Progenitor cell of endocrine pancreas (in vitro differentiated cells): ENCODE measurements at places on chromosomes 6 and 20.

GRCh38 chr6:133353061-133353460, 111.9 kb downstream of the EYA4 start:
- no peak for DNase-seq

DNA sequence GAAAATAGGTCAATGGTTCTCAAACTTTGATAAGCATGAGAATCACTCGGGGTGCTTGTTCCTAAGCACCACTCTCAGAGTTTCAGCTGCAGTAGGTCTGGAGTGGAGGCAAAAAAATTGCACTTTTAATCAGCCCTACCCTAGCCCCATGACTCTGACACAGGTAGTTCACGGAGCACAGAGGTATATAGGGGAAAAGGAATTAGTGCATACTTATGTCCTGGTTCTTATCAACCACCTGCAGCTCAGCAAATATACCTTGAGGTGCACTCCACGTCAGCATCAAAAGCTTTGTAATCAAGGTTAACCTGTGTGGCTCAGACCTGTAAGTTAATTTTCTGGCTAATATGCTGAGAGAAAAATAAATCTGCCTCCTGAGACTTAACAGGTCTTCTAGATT, 138.8 kb upstream of the HMGN3 start:
- no peak for DNase-seq

DNA sequence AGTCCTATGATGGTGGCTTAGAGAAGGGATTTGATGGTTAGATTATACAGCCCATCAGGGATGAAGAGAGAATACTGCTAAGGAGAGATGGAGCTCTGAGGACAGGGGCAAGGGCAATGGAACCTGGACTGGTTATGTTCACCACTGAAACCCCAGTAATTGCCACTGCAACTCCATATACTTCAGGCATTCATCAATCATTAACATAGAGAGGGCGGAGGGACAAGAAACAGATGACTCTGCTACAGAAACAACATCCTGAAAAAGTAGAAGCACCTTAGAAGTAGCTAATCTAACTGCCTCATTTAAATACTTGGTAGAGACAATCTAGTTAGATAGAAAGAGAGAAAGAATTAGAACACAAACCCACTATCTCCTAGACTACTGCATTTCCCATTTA, 89.8 kb downstream of the MDN1 start:
- no peak for DNase-seq

DNA sequence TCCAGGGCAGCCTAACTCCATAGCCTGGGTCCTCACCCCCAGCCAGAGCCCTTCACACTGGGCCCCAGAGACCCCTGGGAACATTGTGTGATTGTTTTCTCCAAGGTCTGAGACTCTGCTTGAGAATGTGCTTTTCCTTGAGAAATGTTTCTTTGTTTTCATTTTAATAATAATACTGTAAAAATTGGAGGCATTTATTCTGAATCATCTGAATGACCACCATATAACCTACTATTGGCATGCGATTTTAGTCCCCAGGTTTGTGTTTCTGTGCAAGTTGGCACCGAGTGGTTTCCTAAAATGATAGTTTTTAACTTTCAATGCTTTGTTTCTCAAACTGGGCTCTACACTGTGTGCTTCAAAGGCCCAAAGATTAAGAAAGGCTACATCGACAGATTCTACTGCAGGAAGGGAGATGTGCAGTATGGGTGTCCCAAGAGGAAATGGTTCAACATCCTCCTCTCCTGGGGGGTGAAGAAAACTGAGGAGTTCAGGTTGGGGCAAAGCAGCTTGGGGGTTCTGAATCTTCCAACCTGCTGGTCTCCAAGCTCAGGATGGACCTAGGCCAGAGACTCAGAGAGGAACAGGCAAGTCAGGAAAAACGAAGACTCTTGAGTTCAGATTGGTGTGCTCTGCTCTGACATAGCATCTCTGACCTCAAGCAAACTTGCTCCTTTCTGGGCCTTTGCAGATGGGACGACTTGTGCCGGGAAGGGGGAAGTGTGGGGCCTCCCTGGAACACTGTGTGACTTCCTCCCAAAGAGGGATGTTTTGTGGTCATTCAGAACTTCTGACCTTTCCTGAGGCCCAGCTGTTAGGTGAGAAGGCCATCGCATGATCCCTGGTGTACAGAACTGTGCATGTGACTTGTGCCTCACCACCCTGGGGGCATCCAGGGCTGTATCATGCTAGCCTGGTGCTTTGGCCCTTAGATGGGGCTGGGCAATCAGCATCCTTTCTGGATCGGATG, 31.0 kb downstream of the DAAM2 start:
- no peak for DNase-seq

- DNase-seq, result no peak
Measured at GRCh38 chr6:148682990-148683389, 63.8 kb upstream of the UST start.

GRCh38 chr6:14259594-14260152, 142.1 kb downstream of the CD83 start:
- no peak for DNase-seq

- no peak for DNase-seq
Measured at GRCh38 chr6:142469220-142469619, 167.4 kb downstream of the ADGRG6 start.

- DNase-seq, result no peak
Measured at GRCh38 chr6:99838607-99839006, 155.4 kb downstream of the MCHR2 start.

- no peak for DNase-seq
Measured at GRCh38 chr6:88263591-88263990, 97.4 kb upstream of the CNR1 start.

DNA sequence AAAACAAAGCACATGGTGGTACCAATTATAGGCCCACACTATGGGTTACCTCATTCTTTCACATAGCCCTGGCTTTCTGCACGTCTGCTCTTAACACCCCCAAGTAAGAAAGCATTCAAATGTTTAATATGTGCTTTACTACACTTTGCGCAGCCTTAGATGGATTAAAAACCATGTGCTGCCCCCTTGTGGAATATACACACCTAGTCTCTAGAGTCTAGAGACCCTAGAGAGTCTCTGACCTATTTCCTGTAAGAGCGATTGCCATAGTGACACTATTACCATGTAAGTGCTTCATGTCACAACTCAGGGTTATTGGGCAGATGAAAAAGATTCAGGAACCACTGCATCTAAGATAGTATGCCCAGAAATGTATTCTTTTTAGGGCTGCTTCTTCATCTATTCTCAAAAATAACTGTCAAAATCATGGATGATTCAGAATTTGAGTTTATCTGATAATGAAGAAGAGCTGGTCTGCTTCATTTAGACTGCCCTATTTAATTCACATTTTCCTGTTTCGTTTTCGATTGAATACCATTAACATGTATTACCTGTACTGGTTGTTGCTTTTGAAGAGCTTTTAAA, 186.3 kb downstream of the ADGB start:
- DNase-seq, result no peak

GRCh38 chr6:56448046-56448445, 194.6 kb downstream of the DST start:
- DNase-seq, result no peak

DNA sequence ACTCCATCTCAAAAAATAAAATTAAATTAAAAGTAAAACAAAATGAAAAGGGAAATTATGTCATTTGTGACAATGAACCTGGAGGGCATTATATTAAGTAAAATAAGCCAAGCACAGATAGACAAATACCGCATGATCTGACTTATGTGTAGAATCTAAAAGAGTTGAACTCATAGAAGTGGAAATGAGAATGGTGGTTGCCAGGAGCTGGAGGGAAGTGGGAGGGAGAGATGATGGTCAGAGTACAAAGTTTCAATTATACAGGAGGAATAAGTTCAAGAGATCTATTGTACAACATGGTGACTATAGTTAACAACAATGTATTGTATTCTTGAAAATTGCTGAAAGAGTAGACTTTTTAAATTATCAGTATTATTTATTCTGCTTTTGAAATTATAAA, 183.4 kb downstream of the ID4 start:
- no peak for DNase-seq

DNA sequence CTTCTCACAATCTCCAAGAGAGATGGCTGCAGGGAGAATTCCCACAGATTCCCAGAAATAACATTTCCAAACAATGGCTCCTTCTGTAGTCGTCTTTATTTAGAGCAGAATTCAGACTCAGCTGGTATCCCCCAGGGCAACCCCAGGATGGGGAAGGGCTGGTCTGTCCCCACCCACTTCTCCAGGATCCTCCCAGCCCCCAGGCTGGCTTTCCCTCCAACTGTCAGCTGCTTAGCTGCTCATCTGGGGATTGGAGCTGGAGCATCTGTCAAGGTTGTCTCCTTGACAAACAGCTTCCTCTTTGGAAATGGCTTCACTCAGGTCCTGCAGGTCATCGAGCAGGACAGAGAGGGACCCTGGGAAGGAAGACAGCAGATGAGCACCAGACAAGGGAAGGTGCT, 3.5 kb upstream of the PSORS1C2 start:
- DNase-seq, result no peak

GRCh38 chr20:63142933-63143332, 73.0 kb downstream of the YTHDF1 start:
- DNase-seq, result no peak

- no peak for DNase-seq
Measured at GRCh38 chr6:163092876-163093275, 321.6 kb upstream of the QKI start.

DNA sequence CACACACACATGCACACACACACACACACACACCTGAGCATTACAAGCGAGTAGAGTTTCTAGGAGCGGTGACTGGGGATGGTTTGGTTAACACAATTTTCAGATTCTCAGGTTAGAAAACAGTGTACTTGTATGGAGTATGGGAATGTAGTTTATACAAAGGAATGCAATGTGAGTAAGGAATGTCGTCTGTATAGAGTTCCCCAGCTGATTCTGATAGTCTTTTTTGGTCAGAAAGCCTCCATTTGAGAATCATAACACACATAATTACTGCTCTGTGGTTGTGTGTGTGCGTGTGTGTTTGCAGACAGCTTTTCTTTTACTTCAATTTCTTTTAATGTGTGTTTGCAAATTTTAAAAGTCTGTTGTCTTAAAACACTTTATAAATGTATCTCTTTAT, 93.2 kb downstream of the MYO6 start:
- no peak for DNase-seq

DNA sequence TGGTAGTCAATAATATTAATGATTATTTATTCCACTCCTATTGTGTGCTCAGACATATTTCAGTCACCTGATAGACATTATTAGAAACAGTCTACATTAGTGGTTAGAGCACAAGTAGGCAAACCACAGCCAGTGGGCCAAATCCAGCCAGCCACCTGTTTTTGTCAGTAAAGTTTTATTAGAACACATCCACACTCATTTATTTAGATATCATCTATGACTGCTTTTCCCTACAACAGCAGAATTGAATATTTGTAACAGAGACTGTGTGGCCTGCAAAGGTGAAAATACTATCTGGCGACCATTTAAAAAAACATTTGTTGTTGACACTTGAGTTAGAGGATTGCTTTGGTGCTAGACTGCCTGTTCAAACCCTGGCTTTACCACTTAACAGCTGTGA, 220.0 kb upstream of the ZFP64 start:
- no peak for DNase-seq

- DNase-seq, result no peak
Measured at GRCh38 chr6:133951227-133951626, 1.8 kb upstream of the TBPL1 start.

GRCh38 chr6:3019065-3019464, 19.4 kb downstream of the NQO2 start:
- no peak for DNase-seq

DNA sequence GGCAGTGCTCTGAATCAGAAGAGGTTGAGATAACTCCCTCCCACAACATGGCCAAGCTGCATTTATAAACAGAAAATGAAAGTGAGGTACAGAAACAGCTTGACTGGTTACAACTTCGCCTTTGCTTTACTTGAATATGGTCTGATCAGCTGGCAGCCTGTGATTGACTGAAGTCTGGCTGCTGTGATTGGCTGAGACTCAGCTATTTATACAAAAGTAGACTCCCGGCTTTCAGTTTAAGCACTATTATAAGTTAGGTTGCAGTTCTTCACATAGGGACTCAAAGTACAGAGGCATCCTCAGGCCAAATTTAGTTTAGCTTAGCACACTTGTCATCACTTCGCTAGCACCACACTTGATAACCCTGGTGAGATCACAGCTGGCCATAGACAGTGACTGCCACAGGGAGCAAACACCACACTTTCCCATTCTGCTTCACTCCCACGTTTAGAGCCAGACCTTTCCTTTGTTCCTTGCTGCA, 362.6 kb downstream of the EPM2A start:
- DNase-seq, result no peak

DNA sequence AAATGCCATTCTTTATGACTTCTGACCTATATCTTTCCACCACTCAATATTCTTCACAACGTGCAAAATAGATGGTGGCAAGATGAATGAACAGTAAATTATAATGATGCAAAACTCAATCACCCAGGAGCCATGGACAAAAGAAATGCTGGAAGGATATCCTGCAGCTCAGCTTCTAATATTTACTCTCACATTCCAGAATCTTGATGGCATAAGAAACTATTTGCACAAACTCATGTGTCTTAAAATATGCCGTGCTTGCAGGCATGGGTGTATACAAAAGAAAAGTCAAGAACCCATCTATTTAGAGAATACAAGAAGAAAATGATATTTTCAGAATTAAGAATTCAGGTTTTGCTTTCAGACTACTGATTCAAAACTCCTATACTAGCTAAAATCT, 217.8 kb downstream of the SLC35F1 start:
- DNase-seq, result no peak
